ENCODE measurements at places on chromosomes 7 and 10.
A peak's percentile ranks its signal among the peaks of the same experiment; 100 is the strongest.

DNA sequence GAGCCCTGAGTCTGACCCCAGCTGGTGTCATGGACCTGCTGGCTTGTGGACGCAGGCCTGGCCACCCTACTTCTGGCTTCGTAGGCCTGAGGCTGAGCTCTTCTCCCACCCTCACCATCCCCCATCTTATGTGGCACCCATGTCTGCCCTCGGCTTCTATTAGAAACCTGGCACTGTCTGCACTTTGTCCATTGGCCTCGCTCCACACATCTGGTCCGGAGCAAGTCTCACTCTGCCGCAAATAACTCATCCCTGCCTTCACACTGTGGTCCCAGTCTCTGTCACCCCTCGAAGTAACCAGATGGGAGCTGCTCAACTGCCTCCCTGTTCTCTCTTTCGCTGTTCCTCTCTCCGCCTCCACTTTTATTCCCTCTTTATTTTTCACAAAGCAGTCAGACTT is 78.6 kb downstream of the TRRAP start:
- DNase-seq: no peak

DNA sequence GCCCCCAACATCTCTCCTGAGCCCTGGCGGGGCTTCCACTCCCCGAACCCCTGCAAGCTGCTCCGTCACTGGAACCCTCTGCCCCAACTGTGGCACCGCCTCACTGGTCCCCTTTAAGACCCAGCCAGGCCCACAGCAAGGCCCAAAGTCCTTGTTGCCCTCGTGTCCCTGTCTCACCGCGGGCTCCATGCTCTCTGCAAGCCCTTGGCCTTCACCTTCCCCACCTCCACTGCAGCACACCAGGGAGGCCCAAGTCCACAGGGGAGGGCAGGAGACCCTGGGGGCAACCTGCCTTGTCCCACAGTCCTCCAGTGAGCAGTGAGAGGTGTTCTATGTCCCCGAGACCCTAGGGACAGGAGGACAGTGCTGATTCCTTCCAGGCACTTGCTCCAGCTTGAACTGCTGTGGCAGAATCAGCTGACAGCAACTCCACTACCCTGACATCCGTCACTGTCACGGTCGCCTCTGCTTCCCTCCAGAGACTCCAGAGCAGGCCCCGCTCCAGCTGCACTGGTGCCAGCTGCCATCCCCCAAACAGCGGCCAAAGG is 105.3 kb downstream of the CYTH3 start:
- no peak for DNase-seq

GRCh38 chr7:114085592-114086501 is 167.0 kb upstream of the PPP1R3A start:
- no peak for DNase-seq

DNA sequence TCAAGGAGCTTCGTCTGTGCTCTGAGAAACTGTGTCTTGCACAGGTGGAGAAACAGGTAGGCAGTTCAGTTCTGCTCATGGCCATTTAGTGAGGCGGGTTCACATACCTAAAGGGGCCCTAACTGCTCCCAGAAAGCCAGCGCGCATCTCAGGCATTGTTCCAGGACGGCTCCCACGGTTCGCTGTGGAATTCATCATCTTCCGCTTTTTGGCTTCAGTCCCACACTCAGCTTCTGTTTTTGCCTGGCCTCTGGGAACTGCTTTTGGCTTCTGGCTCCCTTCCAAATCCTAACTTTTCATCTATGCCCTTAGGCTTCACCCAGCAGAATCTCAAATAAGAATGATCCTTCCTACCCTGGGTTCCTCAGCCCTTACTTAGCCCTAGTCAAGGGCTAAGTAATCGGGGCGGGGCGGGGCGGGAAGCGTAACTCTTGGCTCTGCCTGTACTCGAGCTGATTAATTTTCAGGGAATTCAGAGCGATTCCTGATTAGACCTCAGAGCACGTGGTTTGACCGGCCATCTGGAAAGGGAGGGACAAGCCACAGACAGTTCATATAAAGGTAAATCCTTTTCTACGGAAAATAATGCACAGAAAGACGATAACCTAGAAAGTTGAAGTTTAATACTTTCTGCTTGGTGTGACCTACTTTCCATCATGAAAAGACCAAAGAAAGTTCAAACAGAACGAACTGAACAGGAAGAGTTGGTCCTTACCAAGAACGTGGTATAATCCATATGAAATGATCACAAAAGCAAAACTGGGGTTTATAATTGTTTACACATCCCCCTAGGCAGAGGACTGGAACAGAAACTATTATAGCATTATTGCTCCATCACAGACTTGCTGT is 105.7 kb downstream of the ST8SIA6 start:
- no peak for DNase-seq

- peak; percentile 87 for DNase-seq
Observed at GRCh38 chr7:92178928-92179924, at the start of gene LRRD1. Gene LRRD1 (minus strand): TSS chr7:92179142. CDS start chr7:92165202, 13,940 bp downstream.

GRCh38 chr7:127891854-127892438 is 139.3 kb downstream of the LRRC4 start:
- no peak for DNase-seq

DNA sequence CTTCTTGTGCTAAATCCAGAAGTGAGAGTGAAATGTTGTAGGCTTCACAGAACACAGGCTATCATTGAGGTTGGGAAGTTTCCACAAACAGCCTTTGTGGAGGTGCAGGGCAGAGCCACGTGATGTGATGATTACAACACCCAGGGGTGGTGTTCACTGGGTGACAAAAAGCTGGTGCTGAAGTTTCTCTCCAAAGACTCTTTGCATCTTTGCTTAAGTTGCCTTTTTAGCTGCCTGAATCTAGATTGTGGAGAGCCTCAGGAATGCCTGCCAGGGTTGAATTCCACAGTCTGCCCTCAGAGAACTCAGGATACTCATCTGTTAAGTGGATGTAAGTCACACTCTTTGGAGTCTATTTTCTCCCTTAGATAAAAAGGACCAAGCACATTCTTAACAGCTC is 56.3 kb downstream of the PLXNA4 start:
- DNase-seq: no peak

- no peak for DNase-seq
Observed at GRCh38 chr7:106486331-106486730, 174.6 kb downstream of the CCDC71L start.

DNA sequence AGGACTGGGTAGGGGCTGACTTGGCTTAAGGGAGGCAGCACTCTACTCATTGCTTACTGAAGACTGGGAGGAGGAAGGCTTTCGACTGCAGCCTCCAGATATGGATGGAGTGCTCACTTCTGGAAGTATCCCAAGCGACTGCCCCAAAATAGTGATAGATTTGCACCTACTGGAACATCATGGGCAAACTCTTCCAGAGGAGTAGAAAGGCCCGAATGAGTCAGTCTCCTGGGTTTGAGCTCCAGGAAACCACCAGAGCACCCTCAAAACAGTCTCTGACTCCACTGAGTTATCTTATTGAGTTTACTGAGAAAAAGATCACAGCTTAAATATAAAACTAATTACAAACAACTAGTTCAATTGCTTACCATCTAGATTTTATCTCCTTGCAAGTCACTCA is 37.2 kb upstream of the PDLIM1 start:
- DNase-seq: no peak

DNA sequence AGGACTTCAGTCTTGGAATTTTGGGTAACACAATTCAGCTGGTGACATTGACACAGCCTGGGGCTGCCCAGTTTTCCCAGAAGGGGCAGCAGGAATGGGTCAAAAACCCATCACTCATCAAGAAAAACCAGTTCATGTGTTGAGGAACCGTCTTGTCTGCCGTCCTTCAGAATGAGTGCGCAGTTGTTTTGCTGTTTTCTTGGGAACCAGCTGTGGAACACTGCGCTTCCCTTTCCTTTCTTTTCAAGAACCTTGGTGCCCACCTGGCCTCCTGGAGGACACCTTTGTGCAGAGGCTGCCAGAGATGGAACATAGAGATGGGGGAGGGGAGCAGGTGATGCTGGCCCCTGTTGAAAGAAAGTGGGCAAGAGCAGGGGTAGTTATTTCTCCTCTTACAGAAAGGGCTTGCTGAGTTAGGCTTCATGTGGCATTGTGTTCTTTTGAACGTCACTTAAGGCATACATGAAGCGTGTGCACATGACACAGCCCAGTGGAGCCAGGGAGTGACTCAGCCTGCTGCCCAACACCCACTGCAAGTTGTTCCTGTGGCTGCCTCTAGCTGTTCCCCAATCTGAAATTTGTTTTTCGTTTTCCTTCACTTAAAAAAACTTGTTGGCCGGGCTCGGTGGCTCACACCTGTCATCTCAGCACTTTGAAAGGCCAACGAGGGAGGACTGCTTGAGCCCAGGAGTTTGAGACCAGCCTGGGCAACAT is 87.4 kb upstream of the TNS3 start:
- no peak for DNase-seq

DNA sequence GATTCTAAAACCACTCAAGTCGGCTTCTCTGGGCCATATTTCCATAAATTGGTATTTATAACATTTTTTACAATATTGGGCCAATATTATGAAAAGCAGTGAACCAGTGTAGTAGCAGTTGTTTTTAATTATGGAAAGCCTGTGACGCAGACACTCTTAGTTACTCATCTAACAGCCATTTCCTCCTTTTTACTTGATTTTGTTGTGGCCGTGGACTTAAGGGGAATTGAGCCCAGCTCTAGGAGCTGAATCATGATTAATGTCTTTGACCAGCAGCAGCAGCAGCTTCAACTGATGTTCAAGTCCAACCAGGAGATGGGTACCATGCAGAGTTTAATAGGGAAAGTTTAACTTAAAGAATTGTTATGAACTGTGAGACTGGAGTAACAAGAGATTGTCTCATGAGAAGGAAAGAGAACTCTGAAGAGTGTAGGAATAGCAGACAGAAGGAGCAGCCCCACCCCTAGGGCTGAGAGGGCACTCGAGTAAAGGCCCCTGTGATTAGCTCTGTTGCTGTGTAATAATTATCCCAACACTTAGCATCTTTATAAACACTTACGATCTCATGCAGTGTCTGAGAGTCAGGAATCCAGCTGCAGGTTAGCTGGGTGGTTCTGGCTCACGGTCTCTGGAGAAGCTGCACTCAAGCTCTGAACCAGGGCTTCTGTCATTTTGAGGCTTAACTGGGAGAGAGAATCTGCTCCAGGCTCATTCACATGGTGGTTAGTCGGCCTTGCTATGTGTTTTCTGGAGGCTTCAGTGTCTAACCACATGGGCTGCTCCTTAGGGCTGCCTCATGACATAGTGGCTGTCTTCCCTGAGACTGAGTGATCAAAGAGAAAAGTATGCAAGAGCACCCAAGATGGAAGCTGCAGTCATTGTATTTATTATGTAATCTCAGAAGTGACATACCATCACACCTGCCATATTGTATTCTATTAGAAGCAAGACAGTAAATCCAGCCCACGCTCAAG is 4.6 kb downstream of the LANCL2 start:
- DNase-seq: no peak

DNA sequence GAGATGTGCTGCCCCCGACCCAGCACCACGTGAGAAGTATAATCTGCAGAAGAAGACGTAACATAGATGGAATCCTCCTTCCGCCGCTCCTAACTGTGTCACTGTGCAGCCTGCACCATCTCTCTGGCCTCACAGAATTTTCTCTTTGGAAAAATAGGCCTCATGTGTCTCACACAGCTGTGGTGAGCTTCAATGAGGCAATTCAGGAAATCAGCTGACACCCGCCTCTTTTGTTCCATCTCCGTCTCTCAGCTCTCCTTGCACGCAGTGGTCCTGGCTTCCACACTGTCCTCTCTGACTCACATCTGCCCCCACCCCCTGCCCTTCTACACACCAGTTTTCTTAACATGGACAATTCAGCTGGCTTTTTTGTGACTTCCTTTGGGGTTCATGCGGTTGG is 7.2 kb downstream of the C10orf90 start:
- DNase-seq: no peak

DNA sequence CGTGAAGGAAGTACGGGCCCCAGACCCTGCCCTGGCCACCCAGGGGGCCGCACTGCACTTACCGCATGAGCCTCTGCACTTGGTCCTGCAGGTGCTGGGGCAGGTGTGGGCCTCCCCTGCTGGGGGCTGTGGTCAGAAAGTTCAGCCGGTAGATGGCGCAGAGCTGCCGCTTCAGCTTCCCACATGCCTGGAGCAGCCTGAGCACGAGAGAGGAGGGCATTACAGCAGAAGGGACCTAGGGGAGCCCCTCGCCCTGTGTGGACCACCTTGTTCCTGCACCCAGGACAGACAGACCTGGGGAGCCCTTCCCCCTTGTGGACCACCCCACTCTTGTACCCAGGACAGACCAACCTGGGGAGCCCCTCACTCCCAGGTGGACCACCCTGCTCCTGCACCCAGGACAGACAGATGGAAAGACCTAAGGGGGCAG is 8.7 kb upstream of the PYROXD2 start:
- DNase-seq: no peak

DNA sequence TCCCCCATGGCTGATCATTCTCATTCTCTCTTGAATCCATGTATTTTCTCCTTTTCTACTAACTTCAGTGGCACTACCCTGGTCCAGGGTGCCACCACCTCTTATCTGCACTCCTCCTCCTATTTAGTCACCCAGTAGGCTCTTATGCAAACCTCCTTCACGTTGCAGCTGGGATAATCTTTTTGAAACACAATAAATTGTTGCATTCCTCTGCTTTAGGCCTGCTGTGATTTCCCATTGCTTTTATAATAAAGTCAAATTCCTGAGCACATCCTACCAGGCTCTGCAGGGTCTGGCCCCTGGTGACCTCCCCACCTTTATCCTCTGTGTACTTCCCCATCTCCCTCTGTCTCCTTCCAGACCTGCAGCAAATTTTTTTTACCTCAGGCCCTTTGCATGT is 112.7 kb upstream of the KIAA1217 start:
- no peak for DNase-seq

DNA sequence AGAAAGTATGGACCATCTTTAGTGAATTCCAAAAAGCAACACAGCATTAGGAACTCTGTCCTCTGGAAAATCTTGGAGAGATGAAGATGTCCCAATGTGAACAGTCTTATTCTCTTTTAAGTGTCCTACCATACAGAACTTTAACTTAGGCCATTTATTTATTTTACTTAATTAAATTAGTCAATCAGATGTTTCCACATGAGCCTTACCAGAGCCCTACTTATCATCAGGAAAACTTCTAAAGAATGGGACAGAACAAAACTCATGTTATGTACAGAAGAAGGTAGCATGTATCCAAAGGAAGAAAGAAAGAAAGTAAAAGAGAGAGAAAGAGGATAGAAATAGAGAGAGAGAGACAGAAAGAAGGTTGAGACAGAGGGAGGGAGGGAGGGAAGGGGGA is 276.4 kb downstream of the ETV1 start:
- DNase-seq: no peak

- DNase-seq: no peak
Observed at GRCh38 chr10:119536508-119537025, 6.0 kb downstream of the RGS10 start.

DNA sequence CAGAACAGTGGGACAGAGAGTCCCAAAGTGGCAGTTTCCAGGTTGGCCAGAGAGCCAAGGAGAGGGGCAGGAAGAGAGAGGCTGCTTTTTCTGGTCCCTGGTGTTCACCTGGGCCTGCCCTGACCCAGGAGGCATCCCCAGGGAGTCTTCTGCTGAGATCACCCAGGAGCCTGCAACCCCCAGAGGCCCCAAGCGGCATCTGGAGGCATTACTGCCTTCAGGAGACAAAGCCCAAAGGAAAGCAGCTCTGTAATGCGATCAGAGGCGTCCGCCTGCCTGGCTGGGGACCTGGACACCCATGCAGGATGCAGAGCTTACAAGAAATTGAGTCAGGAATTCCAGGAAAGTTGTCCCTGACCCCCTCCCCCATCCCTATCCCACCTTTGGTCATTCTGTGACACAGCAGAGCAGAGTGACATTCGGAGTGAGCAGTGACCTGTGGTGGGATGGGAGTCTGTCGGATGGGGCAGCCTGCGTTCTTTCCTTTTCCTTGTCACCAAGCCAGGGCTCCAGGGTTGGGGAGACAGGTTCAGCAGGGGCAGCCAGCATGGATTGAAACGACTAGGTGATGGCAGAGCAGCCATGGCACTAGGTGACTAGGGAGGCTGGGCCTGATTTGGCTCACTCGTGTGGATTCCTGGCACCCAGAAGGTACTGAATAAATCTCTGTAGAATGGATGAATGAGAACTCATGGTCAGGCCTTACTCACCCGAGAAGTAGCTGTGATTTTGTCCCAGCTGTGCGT is 10.4 kb downstream of the UNC5B start:
- no peak for DNase-seq
